ENCODE measurements at places on chromosomes 3 and 15.

DNA sequence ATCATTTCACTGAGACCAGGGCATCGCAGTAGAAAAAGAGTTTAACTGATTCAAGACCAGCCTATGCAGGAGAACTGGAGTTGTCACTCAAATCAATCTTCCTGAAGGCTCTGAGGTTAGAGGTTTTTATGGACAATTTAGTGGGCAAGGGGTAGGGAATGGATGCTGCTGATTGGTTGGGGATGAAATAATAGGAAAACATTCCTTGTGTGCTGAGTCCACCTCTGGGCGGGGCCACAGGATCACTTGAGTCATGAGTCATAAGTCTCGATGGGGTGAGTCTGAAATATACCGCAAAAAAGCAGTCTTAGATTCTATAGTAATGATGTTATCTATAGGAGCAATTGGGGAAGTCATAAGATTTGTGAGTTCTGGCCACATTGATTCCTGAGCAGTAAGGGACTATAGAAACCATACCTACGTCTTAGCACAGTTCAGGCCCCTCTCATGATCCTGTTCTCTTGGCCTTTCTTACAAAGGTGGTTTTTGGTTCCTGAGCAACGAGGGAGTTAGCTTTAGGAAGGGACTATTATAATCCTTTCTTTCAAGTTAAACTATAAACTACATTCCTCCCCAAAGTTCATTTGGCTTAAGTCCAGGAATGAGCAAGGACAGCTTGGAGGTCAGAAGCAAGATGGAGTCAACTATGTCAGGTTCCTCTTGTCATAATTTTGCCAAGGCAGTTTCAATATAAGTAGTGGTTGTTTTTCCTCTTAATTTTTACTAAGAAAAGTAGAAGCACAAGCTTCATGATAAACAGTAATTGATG is 2.7 kb upstream of the OPA1 start:
- no peak for DNase-seq

- no peak for DNase-seq
Observed at GRCh38 chr3:59963676-59964075, 913.9 kb upstream of the CFAP20DC start.

- DNase-seq: no peak
Observed at GRCh38 chr3:189606774-189607173, 24.4 kb upstream of the TP63 start.

- no peak for DNase-seq
Observed at GRCh38 chr3:58706395-58707167, 40.0 kb upstream of the FAM3D start.

- peak; percentile 56 for DNase-seq
Observed at GRCh38 chr3:196518966-196519717, 4.0 kb upstream of the SMCO1 start.

GRCh38 chr3:40828741-40829415 is 304.1 kb downstream of the ZNF621 start:
- no peak for DNase-seq

GRCh38 chr3:54349231-54349652 is 226.9 kb downstream of the CACNA2D3 start:
- DNase-seq: no peak

GRCh38 chr3:72338942-72339669 is 509.1 kb downstream of the SHQ1 start:
- DNase-seq: peak; percentile 35

DNA sequence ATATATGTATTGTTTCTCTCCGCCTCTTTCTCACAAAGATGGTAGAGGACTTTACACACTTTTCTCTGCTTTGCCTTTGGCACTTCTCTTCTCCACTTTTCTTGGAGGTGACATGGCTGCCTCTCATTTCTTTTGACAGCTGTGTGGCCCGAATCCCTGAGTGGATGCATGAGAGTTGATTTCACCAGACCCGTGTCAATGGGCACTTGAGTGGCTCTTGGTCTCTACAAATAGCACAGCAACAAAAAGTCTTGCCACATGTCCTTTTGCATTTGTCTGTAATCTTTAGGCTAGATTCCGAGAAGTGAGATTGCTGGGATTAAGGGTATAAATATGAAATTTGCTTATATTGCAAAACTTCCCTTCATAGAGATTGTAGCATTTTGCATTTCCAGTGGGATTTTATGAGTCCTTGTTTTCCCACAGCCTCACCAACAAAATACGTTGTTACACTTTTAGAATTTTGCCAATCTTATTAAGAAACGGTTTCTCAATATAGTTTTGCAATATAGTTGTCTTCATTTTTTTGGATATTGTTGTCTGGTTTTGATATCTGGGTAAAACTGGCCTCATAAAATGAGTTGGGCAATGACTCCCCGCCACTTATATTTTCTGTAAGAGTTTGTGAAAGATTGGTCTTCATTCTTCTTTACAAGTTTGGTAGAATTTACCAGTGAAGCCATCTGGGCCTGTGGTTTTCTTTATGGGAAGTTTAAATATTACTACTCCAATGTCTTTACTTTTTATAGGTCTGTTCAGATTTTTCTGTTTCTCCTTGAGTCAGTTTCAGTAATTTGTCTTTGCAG is 5.2 kb upstream of the TRPM1 start:
- DNase-seq: no peak

DNA sequence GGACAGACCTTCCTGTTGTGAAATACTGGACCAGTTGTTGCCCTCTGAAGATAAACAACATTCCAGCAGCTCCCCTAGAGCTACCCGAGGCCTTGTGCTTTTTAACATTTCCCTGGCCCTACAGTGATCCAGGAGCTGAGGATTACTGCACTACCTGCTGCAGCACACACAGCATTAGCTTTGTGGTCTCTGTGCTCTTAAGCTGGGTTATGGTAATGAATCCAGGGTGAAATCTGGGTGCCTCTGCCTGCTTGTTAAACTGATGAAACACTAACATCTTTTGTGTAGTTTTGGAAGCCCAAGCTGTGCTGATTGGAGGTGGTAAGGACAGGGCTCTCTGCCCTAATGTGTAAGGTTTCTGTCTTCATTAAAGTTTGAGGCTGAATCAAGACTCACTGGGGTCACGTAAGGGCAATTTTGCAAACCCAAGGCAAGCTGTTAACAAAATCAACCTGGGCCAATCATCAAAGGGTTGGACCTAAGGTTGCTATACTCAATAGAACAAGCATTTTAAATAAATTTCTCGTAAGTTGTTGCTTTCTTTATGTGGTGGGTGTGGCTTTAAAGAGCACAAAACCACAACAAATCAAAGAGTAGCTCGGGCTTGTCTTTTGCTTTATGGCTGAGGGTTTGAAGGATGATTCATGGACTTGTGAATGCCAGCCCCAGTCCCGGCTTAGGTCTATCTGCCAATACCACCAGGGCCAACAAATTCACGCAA is 183.9 kb downstream of the TPRG1 start:
- no peak for DNase-seq

- no peak for DNase-seq
Observed at GRCh38 chr3:74592359-74592758, 22.1 kb downstream of the CNTN3 start.

GRCh38 chr15:91921843-91922198 is 68.3 kb downstream of the SLCO3A1 start:
- DNase-seq: no peak

DNA sequence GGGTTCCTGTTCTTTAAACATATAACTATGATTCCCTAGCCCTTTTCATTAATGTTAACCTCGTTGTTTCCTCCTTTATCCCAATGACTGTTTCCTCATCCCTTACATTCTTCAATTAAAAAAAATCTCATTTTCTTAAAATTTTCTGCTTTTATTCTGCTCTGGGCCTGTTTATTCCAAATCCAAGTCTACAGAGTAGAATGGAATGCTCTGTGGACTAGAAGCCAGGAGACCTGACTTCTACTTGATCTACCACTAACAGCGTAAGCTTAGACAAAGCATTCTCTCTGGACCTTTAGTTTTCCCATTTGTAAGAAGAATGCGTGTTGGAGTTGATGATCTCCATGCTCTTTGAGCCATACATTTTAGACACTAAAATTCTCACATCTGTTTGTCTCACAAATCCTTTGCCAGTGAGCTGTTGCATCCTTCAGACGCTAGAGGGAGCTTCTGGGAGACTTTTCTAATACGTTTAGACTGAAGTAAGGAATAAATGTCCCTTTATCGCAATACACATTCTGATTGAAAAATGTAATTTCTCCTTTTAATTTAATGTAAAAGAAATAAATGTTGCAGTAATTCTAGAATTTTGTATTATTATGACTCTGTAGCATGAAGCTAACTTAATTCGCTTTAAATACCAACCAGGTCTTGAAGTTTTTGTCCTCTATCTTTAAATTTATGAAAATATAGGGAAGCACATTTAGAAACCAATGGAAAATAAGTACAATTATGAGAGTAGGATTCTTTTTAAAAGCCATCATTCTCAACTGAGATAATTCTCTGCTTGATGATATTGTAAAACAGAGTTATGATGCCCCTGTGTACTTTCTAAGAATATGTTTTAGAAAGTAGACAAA is 21.7 kb upstream of the GMNC start:
- peak; percentile 3 for DNase-seq

GRCh38 chr15:40762919-40763800 is 708 bp upstream of the GCHFR start:
- DNase-seq: peak; percentile 37

DNA sequence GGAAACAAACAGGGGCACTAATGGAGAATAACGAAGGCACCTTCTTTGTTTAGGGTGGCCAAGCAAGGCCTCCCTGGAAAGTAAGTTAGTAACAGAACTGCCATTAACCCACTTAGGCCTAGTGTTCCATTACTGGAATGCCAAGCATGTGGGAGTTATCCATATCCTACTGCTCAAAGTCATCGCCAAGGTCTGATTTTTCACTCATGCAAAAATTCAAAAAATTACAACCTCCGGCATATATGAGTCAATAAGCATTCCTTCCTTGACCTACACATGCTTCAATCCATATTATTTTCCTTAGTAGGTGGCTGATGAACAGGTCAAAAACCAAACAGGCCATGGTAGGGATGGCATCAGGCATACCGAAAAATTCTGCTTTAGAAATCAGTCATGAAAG is 1097.2 kb downstream of the FHIT start:
- no peak for DNase-seq

- no peak for DNase-seq
Observed at GRCh38 chr3:46907271-46907670, 29.8 kb downstream of the PTH1R start.

DNA sequence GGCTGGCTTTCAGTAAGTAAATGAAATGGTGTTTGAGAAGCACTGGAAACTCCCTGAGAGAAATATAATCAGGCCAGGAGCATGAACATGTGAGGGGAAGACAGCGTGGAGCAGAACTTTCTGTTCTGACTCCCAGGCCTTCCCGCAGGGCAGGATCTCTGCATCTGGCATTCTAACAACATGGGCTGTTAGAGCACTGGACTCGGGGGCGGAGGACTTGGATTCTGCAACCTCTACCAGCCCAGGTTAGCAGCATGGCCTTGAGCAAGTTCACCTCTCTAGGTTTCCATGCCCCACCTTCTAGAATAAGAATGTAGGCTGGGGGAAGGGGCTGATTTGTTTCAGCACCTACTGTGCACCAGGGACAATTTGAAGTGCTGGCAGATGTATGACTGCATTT is 12.5 kb upstream of the BFSP2 start:
- DNase-seq: no peak

All from T-helper 1 cell (primary cell).